Osteoblast (primary cell): ENCODE measurements at places on chromosomes 1 and 21.

DNA sequence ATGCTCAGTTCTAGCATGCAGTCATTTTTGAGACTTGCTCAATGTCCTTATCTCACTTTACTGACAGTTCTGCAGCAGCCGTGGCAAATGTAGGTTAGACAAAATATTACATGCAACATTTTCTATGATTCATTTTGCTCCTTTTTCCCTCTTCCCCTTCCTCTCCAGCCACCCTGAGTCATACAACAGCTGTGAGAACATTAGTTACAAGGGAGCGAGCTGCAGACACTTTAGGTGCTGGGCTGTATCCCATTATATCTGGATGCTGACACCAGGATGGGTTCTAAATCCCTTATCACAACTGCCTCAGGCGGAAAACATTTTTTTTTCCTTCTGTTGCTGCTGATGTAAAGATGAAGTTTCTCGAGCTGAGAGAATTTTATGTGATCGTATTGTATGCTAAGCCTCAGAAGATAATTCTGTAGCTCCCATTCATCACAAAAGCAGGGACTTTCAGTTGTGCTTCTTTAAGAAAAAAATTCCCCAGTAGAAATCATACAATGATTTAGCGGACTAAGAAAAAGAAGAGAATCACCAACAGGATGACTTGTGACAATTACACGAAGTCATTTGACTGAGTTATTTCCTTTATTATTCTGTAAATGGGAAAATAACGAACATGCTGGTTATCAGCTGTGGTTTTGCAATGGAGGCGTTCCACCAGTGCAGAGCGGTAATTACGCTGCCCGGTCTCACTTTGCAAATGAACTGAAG is 345.0 kb downstream of the DISC1 start:
- peak; percentile 55 for DNase-seq

GRCh38 chr1:19809044-19809750 is 5.9 kb downstream of the RNF186 start:
- no peak for DNase-seq

DNA sequence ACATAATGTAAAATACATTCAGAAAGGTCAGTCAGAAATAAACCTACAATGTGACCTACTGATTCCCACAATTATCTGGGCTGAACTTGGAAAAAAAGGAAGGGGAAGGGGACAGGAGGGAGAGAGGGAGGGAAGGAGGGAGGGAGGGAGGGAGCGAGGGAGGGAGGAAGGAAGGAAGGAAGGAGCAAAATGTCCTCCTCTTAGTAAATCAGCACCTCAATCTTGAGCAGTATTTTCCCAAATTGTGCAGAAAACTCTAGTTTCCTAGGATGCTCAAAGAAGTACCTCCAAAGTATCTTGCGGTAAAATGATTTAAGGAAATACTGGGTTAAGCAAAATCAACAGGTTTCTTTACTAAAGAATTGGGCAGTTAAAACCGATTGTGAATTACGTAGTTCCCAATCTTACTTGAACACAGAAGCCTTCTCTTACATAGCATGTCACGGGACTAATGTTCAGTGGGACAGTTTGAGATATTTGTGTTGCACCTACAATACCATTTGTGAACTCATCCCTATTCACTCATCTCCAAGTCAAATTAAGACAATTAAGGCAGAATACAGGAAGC is 51.0 kb upstream of the ASPM start:
- DNase-seq: no peak

DNA sequence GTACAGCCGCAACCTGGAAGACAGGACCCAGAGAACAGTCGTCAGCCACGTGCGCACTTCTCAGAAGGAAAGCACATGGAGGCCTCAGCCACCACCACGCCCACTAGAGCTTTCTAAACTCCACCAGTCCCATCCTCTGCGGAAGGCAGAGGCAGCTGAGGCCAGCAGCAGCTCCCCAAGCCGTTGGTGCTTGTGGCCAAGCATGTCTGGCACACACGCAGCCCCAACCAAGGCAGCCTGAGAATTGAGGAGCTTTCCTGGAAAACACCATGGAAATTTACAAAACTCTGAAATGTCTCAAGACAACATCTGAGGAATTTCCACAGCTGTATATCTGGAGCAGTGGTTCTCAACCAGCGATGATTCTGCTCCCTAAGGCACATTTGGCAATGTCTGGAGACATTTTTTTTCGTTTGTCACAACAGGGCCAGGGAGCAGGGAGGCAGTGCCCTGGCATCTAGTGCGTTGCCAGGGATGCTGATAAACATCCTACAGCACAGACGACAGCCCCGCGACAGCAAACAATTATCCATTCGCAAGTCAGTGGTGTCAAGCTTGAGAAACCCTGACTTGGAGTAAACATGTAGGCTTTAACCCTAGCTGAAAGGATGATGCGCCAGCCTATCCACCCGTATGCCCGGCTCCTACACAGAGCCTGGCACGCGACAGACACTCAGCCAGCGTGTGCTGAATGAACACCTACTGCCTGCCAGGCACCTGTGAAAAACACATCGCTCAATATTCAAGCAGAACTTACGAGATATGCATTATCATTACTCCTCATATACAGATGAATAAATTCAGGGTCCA is 24.7 kb downstream of the NPHP4 start:
- no peak for DNase-seq

DNA sequence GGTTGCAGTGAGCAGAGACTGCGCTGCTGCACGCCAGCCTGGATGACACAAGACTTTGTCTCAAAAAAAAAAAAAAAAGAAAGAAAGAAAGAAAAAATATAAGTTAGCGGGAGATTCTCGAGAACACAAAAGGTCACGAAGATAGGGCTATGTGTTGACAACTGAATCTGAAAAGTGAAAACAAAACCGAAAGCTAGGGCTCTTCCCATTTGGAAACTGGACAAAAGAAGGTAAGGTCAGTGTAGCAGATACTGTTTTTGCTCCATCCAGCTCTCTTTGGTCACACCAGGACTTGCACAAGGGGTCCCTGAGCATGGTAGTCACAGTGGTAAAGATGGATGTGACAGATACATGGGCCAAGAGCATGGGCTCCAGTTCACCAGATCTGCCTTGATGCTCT is 60.4 kb upstream of the MAP10 start:
- DNase-seq: no peak

DNA sequence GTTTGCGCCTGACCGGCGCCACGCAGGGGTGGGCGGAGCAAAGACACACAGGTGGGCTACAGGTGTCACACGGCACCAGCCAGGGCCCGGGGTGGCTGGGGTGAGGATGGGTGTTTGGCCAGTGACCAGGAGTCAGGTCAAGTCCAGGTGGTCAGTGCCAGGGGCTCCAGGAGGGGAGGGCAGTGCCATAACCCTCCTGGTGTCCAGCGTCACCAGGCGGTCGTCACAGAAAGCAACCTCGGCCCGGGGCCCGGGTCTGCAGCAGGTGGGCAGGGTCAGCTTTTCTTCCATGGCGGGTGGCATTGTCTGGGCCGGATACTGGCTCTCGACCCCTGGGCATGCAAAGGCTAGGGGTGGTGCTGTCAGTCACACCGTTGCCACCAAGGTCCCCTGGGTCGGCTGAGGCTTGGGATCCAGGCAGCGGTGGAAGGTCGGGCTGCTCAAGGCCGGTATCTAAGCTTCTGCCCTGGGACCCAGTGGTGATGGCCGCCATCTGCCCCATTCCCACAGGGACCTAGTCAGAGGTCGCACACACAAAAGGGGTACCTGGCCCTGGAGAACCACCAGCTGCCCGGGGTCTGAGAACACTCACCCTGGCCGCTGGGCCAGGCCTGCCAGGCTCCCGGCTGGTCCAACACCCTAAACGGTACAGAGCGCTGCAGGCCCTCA is 1.8 kb downstream of the FNDC10 start:
- peak; percentile 81 for DNase-seq

GRCh38 chr1:110265186-110265585 is 55.1 kb downstream of the KCNC4 start:
- DNase-seq: no peak

GRCh38 chr1:85650645-85651044 is 57.6 kb downstream of the ZNHIT6 start:
- DNase-seq: no peak

DNA sequence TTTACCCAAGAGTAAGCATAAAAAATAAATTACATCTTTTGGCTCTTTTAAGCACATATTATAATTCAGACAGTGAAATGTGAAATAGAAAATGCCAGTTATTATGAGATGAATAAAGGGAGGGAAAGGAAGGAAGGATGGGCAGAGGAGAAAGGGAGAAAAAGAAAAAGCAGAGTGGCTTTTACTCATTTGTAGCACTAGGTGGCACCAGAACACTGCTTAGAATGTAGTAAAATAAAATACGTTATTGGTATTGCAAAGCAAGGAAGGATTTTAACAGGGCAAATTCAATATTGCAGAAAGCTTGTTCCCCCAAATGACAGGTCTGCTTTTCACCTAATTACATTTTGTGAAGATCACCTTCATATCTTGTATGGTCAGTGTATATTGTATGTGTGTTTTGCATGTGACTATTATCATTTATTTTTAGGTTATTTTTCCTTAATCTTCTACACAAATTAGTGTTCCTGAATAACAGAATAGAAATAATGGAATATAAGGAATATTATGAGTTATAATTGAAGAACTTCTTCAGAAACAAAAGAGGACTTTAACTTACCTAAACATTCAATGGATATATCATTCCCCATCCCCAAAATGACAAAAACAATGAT is 9.1 kb upstream of the PCNX2 start:
- DNase-seq: no peak

GRCh38 chr1:45608175-45609156 is 15.4 kb downstream of the CCDC17 start:
- no peak for DNase-seq

- DNase-seq: no peak
Measured at GRCh38 chr1:54686155-54686554, 29.5 kb upstream of the TTC4 start.
